ENCODE measurements at places on chromosomes 1 and 21. TPM values are rescaled to one million over a fixed set of nuclear protein-coding genes. Genes with fewer than 3 reads are reported as not detected.

The LRRC38 gene
- total RNA-seq, result not detected

GRCh38 chr1:29894311-29894710 lies 658.0 kb downstream of the PTPRU start:
- no peak for ATAC-seq

The C1orf185 gene
- not detected for total RNA-seq

DNA sequence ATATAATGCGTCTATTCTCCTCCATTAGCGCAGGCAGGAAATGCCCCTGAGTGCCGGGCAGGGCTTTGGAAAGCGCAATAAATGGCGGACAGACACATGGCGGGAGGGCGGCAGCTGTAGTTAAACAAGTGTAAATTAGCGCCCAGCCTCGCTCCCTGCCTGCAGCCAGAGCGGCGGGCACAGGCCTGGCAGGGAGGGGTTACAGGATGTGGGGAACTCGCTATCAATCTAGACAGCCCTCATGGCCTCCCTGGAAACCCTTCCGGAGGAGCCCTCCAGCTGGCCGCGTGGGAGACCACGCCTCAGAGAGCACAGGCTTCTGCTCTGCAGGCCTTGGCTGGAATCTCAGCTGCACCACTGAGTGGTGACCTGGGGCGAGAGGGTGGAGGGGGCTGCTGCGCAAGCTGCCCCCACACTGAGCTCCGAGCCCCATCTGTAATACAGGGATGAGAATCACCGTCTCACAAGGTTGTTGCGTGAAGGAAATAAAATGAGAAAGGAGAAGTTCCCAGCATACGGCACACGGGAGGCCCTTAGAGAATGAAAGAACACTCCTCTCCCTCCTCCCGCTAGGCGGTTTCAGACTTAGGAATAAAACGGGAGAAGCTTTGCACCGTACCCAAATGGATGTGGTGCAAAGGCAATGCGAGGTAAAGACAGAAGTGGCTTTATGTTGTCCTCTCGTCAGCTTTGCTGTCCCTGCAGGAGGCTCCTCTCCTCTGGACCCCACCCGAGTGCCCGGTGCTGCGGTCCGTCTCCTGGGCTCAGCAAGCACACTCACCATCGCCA lies 167.2 kb upstream of the POU3F1 start:
- ATAC-seq, result no peak

The SH2D5 gene
- total RNA-seq, result 0.64 TPM
